ENCODE measurements at places on chromosomes 12 and 14.

DNA sequence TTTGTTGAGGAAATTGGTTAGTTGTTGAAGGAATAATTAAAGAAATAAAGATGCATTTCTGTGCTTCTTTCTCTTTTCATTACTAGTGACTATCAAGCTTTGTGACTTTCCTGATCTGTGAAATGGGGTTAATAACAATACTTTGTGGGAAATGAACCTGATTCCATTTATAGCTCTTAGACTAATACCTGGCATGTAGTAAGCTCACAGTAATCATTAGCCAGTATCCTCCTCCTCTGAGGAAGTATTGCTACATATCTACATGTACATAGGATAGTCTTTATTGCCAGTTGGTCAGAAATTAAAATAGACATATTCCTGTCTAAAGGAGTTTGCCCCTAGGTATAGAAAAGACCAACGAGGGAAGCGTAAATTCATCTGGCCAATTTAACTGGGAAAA is 1.8 kb upstream of the CCDC198 start:
- DNase-seq = no peak

GRCh38 chr12:89844539-89844938 is 135.9 kb upstream of the ATP2B1 start:
- no peak for DNase-seq

DNA sequence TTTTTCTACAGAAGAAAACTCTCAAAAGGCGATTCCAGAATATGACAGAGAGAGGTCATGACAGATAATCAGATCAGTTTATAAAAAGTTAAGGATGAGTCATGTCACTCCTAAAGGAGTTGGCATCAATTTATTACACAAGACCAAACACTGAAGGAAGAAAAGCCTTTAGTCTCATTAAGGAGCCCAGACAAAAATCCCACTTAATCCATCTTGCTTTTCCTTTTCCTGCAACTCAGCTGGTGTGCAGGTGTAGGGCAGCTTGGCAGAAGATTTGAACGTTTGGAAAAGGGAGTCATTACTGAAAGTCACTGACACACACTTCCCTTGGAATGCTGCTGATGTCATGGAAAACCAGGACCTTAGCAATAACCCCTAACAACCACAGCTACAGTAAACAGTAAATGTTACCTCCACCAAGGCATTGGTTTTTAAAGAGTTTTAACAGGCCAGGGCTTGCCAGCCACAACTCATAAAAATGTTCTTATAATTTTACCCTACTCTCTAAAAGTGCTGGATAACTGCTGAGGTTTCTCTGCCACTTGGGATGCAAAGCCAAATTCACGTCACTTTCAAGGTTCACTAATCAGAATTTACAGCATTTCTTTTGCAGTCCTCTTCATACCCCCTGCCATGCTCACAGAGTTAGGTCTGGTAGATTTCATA is 320.6 kb downstream of the RAD51B start:
- DNase-seq = no peak

- DNase-seq = no peak
Measured at GRCh38 chr12:53101266-53101665, 2.0 kb upstream of the SOAT2 start.

GRCh38 chr14:64855721-64856528 is 23.8 kb downstream of the SPTB start:
- no peak for DNase-seq

DNA sequence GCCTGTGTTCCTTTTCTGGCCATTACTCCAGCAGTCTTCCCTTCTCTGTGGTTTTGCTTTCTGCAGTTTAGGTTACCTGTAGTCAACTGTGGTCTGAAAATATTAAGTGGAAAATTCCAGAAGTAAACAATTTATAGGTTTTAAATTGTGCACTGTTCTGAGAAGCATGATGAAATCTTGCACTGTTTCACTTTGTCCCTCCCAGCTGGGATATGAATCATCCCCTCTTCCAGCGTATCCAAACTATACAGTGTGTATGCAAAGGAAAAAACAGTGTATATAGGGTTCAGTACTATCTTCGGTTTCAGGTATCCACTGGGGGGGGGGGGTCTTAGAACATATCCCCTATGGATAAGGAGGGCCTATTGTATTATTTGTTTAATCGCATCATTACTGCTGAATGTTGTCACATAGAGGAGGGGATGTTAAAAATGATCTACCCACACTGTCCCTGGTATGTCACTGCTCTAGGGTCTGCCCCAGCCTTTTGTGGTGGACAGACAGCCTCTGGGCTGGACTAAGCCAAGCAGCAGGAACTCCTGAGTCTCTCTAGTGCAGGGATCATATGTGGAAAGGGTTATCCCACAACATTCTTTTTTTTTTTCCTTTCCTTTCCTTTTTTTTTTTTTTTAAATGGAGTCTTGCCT is 109.1 kb upstream of the MAX start:
- no peak for DNase-seq

- no peak for DNase-seq
Measured at GRCh38 chr14:91378930-91379578, 38.6 kb downstream of the CCDC88C start.

DNA sequence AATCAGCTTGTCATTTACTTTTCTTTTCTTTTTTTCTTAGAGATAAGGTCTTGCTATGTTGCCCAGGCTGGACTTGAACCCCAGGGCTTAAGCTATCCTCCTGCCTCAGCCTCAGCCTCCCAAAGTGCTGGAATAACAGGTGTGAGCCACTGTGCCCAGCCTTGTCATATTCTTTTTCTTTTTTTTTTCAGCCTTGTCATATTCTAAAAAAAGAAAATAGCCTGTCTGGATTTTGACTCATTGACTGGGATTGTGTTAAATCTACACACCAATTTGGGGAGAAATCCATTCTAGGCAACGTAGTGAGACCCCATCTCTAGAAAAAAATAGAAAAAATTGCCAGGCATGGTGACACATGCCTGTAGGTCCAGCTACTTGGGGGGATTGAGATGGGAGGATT is 24.1 kb downstream of the ATP5MC2 start:
- no peak for DNase-seq

GRCh38 chr12:49501895-49502294 is 36.9 kb upstream of the KCNH3 start:
- no peak for DNase-seq

- no peak for DNase-seq
Measured at GRCh38 chr14:100306998-100307765, 938 bp upstream of the SLC25A29 start.

- DNase-seq = no peak
Measured at GRCh38 chr12:68340404-68341270, 8.5 kb upstream of the MDM1 start.

GRCh38 chr14:32657081-32657480 is 281.6 kb upstream of the NPAS3 start:
- no peak for DNase-seq

GRCh38 chr12:117936722-117937484 is 31.9 kb downstream of the KSR2 start:
- no peak for DNase-seq

DNA sequence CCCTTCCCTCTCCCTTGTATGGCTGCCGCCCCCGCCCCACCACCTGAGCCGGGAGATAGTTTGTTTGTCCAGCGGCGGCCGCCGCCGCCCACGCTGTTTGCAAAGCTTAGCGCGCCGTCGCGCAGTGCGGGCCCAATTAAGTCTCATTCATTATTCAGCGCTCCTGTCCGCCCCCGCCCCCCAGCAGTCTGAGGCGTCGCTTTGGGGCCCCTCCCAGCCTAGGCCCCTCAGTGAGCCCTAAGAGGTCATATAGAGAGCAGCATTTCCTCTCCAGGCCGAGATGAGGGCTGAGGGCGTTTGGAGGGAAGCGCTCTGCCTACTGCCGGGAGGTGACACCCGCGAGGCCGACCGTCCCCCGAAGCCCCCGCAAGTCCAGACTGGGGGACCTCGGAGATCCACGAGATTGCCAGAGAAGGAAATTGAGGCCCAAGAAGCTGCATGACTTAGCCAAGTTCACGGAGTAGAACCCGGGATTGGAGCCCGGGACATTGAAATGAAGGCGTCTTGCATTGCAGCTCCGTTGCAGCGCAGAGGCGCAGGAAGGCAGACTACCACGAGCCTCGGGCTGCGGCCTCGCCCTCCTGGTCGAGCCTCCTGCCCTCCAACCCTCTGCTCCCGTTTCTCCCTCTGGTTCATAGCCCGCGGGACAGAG is at the start of gene DNAJC22:
Gene DNAJC22, plus strand, starts transcription at position 230 of the 652 bp plus-strand sequence. CDS start 1,985 bp downstream, outside the sequence.
- DNase-seq = no peak

GRCh38 chr12:12138203-12139154 is 67.7 kb downstream of the BCL2L14 start:
- no peak for DNase-seq

GRCh38 chr12:102406033-102406584 is 74.3 kb downstream of the IGF1 start:
- DNase-seq = no peak

DNA sequence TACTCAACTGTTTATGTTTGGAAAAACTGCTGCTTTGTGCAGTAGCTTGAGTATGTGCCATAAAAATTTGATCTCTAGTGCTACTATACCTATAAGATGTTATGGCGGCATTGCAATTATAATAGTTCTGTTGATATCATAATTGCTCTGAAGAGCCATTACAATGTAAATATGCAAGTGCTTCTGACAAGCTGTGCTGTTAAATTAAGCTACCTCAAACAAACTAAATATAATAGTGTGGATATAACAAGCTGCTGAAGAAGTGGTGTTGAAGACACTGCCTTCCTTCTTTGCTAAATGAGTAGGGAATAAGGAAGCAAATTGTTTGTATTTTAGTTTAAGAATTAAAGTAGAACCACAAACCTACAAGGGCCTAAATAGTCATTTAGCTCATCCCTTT is 301.0 kb upstream of the MIS18BP1 start:
- DNase-seq = no peak

- DNase-seq = no peak
Measured at GRCh38 chr14:78524196-78524595, 354.0 kb downstream of the NRXN3 start.

DNA sequence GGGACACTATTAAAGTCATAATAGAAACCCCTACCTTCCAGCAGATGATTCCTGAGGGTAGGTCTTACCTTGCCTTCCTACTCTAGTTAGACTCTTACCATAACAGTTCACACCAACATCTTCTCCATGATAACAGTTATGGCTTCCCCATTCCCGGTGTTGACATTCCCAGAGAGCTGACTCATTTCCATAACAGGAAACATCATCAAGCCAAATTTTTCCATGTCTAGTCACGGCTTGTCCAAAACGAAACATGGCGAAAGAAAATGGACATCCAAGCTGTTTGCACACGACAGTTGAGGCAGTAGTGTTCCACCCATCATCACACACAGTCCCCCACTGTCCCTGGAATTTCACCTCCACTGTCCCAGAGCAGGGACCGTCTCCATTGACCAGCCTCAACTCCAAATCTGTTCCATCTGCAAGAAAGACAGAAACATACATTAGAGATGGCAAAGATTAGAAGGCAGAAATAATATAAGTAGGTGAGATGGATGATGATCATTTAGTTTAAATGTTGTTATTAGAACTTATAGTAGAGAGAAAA is 10.6 kb downstream of the CD163L1 start:
- no peak for DNase-seq

GRCh38 chr12:25529738-25530137 is 23.3 kb downstream of the LMNTD1 start:
- no peak for DNase-seq

DNA sequence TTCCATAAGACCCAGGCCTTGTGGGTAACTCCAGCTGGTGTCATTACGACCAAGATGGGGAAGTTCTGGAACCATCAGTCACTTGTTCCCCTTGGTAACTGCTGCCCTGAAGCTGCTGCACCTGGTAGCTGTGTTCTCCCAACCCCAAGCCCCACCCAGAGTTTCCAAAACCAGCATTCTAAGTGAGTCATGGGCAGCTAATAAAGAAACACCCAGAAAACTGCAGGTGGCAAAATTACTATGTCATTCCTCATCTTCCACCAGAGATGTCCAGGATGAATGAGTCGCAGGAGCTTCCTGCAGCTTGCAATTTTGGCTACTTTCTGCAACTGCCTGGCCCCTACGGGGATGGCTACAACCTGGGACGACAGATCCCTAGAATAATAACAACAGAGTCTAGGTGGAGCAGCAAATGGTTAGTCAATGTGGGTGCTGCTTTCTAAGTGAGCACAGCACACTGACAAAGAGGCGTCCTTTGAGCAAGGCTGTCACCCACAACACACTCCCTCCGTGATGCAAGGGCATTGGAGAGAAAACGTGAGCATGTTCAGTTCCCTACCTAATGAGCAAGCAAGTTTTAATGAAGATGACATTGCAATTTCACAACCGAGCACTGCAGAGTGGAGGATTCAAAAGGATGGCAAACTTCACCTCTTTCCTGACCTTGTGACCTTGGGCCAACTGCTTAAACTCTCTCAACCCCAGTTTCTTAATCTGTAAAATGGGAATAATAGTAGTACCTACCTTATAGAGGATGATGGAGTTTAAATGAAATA is 301.4 kb upstream of the NOS1 start:
- DNase-seq = no peak

DNA sequence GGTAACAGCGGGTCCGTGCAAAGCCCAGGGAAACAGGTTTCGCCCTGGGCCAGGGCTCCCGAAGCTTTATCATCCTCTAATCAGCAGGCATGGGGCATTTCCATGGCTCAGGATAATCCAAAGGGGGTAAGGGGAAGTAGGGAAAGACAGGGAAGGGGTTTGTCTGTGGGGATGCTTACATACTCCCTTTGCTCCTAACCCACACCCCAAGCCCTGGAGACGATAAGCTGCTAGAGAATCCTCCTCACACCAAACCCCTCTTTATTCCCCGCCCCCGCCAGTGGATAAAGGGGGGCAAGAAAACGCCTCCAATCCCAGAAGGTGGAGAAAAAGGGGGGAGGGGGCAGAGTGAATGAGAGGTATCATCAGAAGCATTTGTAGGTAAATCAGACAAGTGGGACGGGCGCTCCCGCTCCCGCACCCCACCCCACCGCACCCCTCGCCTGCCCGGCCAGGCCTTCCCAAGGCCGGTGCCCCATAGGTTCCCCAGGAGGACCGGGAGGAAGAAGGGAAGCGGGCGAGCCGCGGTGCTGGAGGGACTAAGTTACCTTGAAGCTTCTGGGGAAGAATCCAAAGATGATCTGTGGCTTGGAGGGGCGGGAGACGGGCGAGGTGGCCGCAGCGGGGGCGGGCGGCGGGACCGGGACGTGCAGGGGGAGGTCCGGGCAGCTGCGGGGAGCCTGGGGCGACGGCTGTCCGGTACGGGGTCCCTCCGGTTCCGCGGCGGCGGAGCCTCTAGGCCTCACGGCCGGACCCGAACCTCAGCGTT is 762 bp downstream of the PPP2R5E start:
- DNase-seq = no peak

- DNase-seq = no peak
Measured at GRCh38 chr14:20711685-20712084, 23.1 kb downstream of the ANG start.

- no peak for DNase-seq
Measured at GRCh38 chr14:63676615-63677014, 34.9 kb upstream of the WDR89 start.

DNA sequence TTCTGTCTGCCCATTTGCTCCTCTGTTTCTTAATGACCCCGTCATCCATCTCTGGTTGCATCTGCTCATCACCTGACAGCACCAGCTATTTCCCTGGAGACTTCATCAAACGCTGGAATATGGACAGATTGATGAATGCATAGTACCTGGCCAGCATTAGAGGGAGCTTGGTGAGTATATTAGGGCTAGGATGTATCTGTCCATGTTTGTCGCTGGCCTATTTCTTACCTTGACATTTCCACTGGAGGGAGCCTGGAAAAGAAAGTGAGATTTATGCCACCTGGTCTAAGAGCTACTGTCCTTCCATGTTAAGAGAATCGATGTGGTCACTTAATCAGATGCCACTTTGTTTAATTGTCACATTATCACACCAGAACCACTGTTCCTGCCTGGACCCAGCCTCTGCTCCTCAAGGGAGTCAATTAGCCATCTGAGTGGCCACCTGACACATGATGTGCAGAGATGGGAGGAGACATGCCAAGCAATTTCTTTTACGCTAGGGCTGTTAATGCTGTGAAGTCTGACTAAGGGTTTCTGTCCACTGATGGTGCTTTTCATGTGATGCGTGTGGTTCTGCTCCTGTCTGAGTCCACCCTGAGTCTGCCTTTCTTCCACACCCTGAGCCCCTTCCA is 75.3 kb upstream of the SFSWAP start:
- DNase-seq = no peak
